ENCODE measurements at places on chromosomes 13 and 19. TPM values are rescaled to one million over a fixed set of nuclear protein-coding genes. Genes with fewer than 3 reads are reported as not detected.

GRCh38 chr13:74190999-74191398 is 56.8 kb upstream of the KLF12 start:
- DNase-seq: no peak

GRCh38 chr19:925087-925525 is 729 bp upstream of the ARID3A start:
- peak; percentile 66 for DNase-seq

DNA sequence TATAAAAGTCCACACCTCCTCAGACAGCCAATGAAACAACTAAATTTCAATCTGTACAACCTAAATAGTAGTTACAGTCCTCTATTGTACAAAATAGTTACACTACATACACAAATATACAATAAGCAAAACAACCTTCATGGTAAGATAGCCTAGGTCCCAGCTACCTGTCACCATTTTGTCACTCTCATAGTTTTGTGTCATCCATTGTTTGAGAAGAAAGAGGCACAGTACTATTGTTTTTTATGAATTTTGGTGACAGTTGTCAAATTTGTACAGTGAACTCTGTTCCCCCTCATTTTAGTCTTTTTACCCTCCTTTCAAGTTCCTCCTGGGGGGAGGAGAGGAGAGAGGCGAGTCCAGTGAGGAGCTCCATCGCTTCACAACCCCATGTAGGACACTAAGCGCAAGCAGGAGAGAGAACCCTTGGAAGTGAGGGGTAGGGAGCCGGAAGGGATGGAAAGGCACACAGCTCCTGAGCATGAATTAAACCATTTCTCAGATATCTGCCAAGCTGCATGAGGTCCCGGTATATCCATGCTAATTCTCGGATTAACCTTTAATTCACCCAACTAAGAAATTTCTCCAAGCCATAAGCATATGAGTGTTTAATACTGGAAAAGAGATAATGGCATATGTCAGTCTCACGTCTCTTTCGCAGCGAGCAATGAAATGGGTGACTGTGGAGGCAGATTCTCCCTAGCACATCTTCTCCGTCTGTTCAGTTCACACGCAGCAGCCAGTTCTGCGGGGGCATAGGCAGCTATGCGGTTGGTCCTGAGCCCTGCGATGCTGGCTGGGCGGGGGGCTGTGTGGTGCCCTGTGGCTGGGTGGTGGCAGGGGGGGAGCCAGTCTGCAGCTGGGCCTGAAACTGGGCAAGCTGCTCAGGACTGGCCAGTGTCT is 60.5 kb downstream of the SERP2 start:
- DNase-seq: no peak

GRCh38 chr13:20247403-20247802 is 15.3 kb upstream of the GJB6 start:
- no peak for DNase-seq

GRCh38 chr13:68810660-68811059 is 1297.0 kb upstream of the ATXN8OS start:
- DNase-seq: no peak

GRCh38 chr13:37216331-37216730 is 110.9 kb upstream of the CSNK1A1L start:
- DNase-seq: no peak

The EXOC3L2 gene
- not detected for total RNA-seq

The CEACAM20 gene
- total RNA-seq: not detected

- DNase-seq: no peak
Measured at GRCh38 chr19:29952177-29952576, 10.1 kb downstream of the URI1 start.

The NBEA gene
- total RNA-seq: 0.51 TPM

The VAV1 gene
- total RNA-seq: 5.3 TPM

The ZNF570 gene
- total RNA-seq: 4.5 TPM

DNA sequence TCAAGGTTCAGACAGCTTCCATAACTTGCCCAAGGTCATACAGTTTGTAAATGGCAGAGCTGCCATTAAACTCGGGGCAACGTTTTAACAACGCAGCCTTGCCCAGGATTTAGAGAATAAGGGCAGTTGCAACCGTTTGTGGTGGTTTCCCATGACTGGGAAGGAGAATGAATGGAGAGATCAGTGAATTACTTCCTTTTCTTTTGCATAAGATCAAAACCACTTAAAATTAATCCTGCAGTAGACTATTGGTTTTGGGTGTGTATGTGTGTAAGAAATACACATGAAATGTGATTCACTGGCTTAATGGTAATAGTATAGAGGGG is 179.1 kb upstream of the MIR17HG start:
- DNase-seq: no peak

DNA sequence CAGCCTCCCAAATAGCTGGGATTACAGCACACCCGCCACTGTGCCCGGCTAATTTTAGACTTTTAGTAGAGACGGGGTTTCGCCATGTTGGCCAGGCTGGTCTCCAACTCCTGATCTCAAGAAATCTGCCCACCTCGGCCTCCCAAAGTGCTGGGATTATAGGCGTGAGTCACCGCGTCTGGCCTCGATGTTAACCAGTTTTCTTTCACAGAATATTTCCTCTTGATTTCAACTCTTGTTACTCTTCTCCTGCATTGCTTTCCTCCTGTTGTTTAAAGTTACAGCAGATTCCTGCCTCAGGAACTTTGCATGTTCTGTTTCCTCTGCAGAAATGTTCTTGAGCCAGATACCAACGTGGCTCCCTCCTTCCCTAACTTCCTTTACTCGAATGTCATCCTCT is 3.7 kb upstream of the PEX11G start:
- DNase-seq: no peak

- no peak for DNase-seq
Measured at GRCh38 chr19:10074153-10074552, 12.0 kb upstream of the SHFL start.

DNA sequence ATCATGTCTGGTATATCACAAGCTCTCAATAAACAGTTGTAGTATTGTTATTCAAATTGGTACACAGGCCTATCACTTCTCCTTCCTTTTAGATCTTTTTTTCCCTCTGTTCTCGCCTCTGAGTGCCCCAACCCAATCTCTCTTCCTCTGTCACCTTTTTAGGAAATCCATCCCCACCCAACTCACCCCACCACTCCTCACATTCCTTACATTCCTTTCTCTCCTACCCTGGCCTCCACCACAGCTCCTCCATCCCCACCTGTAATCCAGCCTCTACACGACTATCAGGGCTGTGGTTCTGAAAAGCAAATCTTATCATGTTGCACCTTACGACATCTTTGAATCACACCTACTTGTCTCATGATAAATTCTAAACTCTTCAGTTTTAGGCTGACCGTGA is 545.4 kb upstream of the GPC6 start:
- DNase-seq: no peak

- DNase-seq: no peak
Measured at GRCh38 chr13:98586400-98587345, 9.8 kb upstream of the STK24 start.

The SIX5 gene
- total RNA-seq: 15.2 TPM

The AMER2 gene
- total RNA-seq: not detected

The CYP2A7 gene
- total RNA-seq: not detected
